ENCODE measurements at places on chromosomes 4 and X.

DNA sequence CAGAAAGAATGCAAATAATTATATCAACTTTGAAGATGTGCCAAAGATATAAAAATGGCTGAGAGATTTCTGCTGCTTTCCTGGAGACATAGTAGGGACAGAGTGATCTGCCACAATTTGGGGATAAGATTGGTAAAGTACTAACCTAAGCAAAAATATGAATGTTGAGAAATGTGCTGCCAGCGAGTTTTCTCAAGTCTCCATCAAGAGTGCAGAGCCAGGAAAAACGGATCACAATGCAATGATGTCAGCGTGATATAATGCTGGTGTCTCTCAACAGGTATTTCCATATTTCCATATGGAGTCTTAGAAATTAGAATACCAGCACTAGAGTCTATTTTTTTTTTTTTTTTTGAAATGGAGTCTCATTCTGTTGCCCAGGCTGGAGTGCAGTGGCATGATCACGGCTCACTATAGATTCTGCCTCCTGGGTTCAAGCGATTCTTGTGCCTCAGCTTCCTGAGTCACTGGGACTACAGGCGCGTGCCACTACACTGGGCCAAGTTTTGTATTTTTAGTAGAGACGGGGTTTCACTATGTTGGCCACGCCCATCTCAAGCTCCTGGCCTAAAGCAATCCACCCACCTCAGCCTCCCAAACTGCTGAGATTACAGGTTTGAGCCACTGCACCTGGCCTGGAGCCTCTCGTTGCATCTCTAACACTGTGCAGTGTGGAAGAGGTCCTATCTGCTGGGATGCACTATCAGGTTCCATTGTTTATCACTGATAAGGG lies 893.5 kb downstream of the TRIML1 start:
- DNase-seq: no peak

DNA sequence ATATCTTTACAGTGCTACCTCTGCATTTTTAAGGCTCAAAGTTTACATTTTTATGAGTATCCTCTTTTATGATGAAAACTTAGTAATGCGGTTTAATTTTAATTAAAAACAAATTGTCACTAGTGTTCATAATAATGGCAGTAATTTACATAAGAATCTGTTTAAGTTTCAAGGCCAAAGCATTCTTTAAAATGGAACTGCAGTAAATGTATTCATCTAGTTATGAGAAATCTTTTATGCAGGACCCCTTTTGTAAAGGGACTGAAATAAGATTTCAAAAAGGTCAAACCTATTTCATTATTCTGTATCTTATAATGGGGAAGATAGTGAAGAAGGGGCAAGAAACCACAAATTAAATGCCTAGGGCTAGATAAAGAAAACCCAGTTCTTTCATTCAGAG lies 37.1 kb downstream of the CHIC2 start:
- DNase-seq: no peak

- no peak for DNase-seq
These were observed 181.6 kb downstream of the PCDH7 start for GRCh38 chr4:30901461-30902451.

DNA sequence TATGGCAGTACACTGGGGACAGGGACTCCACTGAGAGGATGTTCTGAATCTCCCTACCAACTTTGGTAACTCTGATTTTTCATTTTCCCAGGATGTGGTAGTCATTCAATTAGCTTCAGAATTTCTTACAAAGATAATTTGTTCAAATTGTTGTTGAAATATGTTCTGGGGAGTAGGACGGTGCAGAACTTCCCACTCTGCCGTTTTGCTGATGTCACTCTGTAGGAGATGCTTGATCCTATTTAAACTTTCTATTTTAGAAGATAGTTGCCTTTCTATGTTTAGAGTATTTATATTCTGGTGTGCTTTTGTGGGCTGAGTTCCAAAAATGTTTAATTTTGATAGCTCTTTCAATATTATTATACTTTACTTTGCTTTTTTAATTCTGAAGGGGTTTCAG lies 55.2 kb downstream of the ADAM29 start:
- no peak for DNase-seq

DNA sequence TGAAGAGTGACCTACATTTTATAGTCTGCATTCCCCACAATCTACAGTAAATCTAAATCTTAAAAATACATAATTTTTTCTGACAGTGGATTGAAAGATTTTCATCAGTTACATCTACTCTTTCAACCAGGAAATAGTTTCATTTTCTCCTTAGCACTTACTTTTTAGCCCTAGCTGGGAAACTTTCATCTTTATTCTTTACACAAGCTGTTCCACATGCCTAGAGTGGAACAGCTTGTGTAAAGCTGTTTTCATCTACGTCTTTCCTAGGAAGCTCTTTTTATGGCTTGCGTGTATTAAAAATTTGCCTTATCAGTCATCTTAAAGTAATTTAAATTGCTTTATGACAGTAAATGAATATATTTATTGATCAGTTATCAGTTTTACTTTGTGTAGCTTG lies 40.5 kb downstream of the RBPJ start:
- no peak for DNase-seq

DNA sequence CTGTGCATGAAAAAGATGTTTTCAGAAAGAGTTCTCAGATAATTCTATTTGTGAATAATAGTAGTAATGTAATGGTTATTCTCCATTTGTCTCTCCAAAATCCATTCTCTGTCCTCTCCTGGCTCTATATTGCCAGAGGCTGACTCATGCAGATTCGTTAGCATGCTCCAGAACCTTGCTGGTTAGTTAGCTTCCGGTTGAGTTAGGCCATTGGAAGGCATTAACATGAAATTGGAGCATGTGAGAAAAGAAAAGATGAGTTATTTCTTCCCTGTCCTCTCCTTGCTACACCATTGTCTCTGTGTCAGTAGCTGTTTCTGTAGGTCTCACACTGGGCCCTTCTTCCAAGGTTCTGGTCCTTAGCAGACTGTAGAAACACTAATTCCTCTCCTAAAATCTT lies 23.5 kb upstream of the PRDM8 start:
- DNase-seq: no peak

DNA sequence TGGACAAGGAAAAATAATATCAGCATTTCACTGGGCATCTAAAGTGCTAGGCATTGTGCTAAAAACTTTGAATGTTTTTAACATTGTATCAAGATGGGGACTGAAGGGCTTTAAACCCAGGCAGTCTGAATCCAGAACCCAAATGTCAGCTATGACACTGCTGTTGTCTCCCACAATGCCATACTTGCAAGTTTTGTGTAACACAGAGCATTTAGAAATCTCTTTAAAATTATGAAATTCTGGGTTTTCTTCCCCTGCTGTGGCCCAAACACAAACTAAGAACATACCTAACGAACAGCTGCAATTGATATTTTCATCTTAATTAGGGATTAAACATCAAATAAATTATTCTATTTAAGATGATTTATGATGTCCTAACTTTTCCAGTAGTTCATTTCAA lies 66.8 kb upstream of the LSM6 start:
- no peak for DNase-seq

- DNase-seq: no peak
These were observed 35.0 kb upstream of the MAML3 start for GRCh38 chr4:140188975-140189374.

DNA sequence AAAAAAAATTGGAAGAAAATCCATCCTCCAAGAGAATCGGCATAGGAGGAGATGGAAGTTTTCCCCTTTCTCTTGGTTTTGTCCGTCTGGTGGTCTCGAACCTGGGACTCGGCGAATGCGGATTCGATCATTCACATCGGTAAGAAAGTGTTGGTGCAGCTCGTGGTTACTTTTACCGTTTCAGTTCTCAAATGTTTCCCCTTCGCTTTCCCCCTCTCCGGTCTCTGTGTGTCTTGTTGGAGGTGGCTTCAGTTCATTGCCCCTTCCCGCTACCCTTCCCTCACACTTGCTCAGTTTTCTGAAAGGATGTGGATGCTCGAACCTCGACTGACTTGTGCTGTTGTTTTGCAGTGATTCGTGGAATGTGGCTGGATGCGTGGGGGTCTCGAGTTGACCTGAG lies 840 bp downstream of the GRID2 start:
- no peak for DNase-seq

DNA sequence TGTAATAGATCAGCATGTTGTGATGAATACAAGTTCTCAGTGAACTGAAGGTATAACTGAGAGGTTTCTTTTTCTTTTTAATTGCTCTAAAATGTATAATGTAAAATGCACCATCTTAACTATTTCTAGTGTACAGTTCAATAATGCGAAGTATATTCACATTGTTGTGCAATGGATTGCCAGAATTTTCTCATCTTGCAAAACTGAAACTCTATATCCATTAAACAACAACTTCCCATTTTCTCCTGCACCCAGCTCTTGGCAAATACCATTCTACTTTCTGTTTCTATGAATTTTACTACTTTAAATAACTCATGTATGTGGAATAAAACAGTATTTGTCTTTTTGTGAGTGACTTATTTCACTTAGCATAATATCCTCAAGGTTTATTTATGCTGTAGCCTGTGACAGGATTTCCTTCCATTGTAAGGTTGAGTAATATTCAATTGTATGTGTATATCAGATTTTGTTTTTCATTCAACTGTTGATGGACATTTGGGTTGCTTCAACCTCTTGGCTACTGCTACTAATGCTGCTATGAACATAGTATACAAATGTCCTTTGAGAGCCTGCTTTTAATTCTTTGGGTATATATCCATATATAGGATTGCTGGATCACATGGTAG lies 53.5 kb upstream of the NPFFR2 start:
- no peak for DNase-seq

- DNase-seq: no peak
These were observed 22.7 kb upstream of the DKK2 start for GRCh38 chr4:107058828-107059227.

DNA sequence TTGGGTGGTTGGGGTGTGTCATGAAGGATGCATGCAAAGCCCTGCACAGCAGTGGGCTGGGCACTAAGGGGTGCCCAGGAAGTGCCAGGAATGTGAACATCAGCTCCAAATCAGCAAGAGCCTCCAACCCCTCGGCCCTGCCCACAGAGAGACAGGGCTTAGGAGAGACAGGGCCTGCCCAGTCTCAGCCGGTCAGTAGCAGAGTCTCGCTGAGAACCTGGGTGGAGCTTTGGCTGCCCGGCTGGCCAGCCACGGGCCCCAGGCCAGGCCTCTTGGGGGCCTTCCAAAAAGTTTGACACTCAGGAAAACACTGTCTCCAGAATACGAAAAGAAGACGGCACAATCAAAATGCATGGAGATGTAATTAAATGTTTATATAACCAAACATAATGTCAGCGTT lies 4.3 kb upstream of the MXD4 start:
- DNase-seq: no peak

DNA sequence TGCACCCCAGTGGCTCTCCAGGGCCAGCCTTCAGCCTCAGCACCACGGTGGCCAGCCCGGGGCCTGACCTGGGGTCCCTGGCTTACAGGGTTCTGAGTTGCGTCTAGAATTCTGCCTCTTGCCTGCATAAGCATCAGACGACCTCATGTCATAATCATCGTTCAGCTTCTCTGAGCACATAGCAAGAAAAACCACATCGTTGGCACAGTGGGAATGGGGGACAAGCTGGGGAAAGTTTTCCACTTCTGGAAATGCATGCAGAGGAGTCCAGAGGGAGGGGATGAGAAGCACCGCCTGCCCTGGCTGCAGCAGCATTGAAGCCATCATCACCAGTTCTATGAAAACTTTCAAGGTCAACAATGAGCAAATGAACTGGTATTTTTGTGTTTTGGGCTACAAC lies 441.0 kb upstream of the FRG1 start:
- no peak for DNase-seq

GRCh38 chrX:49760290-49760890 lies 64.6 kb upstream of the PAGE1 start:
- no peak for DNase-seq

GRCh38 chrX:21966866-21967265 lies 26.4 kb downstream of the SMS start:
- no peak for DNase-seq

DNA sequence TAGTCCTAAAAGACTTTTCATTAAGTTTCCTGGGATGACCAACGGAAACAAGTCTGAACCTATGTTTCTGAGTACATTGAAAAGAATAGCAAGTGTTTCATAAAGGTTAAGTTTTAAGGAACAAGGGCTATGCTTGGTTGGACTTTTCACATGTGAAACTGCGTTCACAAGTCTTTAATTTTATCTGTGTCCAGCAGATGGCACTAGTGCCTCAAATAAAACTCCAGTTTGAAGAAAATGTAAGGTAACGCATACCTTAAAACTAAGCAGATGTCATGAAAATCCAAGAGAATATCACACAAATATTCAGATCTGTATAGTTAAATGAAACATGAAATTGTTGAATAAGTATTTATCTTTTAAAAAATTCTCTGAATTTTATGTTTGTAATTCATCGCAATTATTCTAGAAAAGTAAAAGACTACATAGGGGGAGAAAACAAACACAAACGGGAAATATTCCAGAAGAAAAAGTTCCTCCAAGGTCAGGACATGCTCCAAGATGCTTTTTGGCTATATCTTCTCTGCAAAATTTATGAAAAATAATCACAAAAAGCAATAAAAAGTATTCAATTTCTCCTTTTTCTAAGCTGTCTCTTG lies 89.6 kb upstream of the MAD2L1 start:
- peak; percentile 69 for DNase-seq

- no peak for DNase-seq
These were observed 78.6 kb upstream of the BOD1L1 start for GRCh38 chr4:13706120-13706519.

GRCh38 chrX:69424161-69424560 lies 80.0 kb upstream of the NALF2 start:
- no peak for DNase-seq

GRCh38 chrX:130395341-130395740 lies 6.4 kb upstream of the RBMX2 start:
- DNase-seq: no peak

DNA sequence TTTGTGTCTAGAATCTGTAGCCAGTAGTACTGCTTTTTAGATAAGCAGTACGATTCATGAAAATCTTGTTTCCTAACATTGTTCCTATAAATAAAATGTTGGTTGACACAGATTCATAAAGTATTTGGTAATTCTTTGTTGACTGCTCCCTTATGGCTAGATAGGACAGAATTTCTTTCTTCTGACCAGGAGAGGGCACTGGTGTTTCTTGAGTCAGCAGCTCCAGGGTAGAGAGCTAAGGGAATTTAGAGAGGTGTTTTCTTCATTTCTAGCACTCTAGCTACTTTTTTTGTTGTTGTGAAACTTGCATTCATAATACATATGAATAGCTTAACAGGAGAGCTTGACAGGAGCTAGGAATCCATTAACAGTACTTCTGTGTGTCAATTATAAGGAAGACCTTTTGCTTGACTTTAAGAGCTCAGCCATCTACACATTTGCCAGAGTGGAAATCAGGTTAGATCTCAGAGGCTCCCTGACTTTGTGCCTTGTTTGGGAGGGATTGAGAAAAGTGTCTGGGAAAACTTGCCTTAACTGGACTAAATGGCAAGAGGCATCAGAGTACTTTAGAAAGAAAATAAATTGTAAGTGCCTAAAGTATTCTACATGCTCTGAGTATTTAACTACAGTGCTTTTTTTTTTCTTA lies 756.1 kb downstream of the SH3BGRL start:
- DNase-seq: peak; percentile 25

- no peak for DNase-seq
These were observed 391.2 kb downstream of the ANKRD50 start for GRCh38 chr4:124321364-124321763.

GRCh38 chr4:90570615-90571014 lies 443.4 kb downstream of the CCSER1 start:
- DNase-seq: no peak

- DNase-seq: no peak
These were observed 41.5 kb upstream of the ZXDA start for GRCh38 chrX:57951666-57952319.

- DNase-seq: no peak
These were observed 1240.7 kb downstream of the C4orf33 start for GRCh38 chr4:130336585-130337217.

- no peak for DNase-seq
These were observed 59.9 kb downstream of the DIPK2B start for GRCh38 chrX:45140812-45141211.

GRCh38 chrX:28135378-28136047 lies 154.3 kb upstream of the DCAF8L1 start:
- DNase-seq: no peak
